Activated naive CD8-positive, alpha-beta T cell treated with anti-CD3 and anti-CD28 coated beads, Interleukin-2, amount 10 ng/mL, durations not matched to agents 7 days and 5 days (primary cell): ENCODE measurements at places on chromosomes 11 and 22. TPM values are rescaled to one million over a fixed set of nuclear protein-coding genes. Genes with fewer than 3 reads are reported as not detected.

Gene SPI1
- total RNA-seq: 2.9 TPM

Gene SORL1
- total RNA-seq: 179 TPM

Gene FADS1
- 54.7 TPM for total RNA-seq

Gene GAB4
- not detected for total RNA-seq

Gene FAM83F
- 0.20 TPM for total RNA-seq

Gene OSM
- total RNA-seq: 142 TPM

Gene OR52H1
- total RNA-seq: not detected

Gene MFRP
- total RNA-seq: not detected

Gene OR5B21
- 0.45 TPM for total RNA-seq

Gene TYR
- total RNA-seq: not detected

Gene ANO1
- not detected for total RNA-seq

Gene GPR83
- 0.17 TPM for total RNA-seq

Gene POU2AF2
- total RNA-seq: not detected

DNA sequence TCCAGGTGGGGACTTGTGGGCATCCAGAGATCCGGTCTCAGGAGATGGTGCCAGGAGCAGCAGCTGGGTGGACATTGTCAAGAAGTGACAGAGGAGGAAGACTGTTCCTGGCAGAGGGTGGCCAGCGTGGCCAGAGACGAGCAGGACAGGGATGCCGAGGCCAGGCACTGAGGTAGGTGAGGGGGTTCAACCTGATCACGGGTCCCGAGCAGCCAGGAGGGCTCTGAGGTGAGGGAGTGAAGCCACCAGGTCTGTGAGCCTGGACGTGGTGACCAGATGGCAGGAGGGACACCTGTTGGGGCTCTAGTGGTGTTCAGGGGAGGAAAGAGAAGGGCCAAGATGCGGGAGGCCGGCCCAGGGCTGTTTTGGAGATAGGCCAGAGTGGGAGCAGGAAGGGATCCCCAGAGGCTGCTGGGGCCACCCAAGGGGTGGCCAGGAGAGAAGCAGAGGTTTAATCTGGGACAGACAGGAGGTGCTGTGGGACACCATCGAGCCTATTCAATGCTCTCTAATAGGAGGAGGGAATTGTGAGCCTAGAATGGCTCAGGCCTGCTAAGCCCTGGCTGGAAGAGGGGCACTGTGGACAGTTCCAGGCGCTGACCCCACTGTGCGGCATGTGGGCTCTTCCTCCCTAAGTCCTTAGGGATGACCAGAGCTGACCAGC lies 6.3 kb downstream of the PPM1F start:
- DNase-seq: no peak

DNA sequence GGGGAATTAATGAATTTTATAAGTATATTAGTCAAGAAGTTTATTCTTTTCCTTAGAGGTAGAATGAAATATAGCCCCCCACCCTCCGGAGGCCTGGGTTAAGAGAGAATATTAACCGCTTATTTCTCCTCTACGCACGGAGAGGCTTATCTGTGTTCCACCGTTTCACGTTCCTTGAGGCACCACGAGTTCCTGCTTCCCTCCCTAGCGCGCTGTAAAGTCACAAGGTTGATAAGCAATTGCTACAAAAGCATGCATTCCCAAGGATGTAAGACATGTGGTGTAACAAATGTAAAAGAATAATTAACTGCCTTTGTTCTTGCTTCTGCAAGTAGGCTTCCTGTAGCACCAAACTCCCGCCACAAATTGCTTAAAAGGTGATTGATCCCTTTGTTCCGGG lies 1.5 kb upstream of the ANKRD42 start:
- no peak for DNase-seq

DNA sequence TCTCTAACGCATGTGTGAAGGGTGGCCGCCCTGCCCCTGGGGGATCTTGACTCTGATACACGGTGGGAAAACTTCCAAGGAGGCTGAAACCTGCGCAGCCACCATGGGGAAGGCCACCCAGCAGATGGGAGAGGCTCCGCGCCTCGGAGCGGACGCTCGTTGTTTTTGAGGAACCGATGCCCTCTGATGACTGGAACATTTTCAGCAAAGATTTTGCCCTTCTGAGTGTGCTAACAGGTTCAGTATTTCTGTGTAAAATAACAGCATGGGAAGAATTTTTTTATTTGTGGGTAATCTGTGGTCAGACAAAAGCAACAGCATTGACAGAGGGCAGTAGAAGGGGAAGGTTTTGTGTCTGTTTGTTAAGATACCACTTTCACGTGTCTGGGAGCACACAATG lies 16.7 kb downstream of the MB start:
- DNase-seq: no peak

GRCh38 chr11:119729581-119729927 lies 554 bp upstream of the NECTIN1 start:
- no peak for DNase-seq

- DNase-seq: no peak
These were observed 5.7 kb downstream of the SLC39A13 start for GRCh38 chr11:47413908-47414684.

- no peak for DNase-seq
These were observed 52.1 kb upstream of the RASD2 start for GRCh38 chr22:35488513-35488912.

- no peak for DNase-seq
These were observed 74.7 kb upstream of the SESN3 start for GRCh38 chr11:95305705-95306104.

DNA sequence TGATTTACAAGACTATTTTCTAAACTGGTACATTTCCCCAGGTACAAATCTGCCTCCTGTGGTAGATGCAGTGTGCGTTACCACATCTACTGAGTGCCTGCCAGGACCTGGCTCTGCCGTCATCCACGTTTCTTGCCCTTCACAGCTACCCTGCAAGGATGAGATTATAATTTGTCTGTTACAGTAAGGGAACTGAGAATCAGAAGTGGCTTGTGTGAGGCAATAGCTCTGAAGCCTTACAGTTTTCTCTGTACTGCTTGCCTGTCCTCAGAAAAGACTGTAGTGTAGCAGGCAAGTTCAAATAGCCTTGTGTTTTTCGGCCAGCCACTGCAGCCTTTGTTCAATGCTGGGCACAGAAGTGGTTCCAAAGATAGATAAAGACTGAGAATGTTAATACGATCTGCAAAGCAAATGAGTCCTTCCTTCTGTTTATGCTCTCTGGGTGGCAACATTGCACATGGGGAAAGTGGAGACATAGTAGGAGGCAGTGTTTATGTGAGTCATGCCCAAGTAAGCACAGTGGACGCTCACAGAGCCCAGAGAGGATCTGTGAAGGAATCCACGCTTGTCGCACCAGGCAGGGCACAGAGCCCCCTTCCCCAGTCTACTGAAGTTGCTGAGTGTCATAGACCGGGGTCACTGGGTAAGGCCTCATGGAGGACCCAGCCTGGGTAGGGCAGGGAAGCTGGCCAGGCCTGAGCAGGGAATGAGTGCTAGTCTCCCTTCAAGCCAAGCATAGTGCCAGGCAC lies 49.1 kb downstream of the MICAL2 start:
- no peak for DNase-seq

DNA sequence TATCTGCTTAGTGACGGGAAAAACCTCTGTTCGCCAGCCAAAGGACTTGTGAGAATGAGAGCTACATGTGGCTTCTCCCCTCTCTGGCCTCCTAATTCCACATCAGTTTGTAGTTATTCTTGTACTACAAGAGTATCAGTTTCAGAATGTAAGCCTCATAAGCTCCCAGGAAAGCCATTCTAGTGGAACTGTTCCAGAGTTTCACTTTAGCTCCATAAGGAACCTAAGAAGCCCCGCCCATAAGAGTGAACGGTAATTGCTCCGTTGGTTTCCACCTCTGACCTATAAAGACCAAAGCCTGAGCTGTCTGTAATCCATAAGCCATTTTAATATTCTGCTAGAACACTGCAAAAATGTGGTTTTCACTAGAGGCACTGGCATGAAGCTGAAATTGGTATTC lies 53.0 kb downstream of the SIK3 start:
- no peak for DNase-seq

- DNase-seq: no peak
These were observed 4.5 kb upstream of the TP53I11 start for GRCh38 chr11:44955015-44955738.

DNA sequence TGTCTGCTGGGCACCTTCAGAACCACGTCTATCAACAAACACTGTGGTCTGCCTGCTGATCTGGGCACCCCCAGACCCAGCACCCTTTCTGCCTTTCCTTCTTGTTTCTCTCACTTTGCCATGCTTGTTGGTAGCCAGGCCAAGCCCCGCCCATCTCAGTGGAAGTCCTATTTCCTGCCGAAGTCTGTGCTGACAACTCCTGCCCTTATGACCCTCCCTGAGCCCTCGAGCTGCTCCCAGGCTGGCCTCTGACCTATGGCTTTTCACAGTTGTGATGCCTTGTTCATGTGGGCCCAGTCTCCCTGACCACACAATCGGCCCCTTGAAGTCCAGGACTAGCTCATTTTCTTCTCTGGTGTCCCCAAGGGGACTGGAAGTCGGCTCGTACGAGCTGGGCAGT lies 132.1 kb downstream of the DSCAML1 start:
- DNase-seq: no peak

DNA sequence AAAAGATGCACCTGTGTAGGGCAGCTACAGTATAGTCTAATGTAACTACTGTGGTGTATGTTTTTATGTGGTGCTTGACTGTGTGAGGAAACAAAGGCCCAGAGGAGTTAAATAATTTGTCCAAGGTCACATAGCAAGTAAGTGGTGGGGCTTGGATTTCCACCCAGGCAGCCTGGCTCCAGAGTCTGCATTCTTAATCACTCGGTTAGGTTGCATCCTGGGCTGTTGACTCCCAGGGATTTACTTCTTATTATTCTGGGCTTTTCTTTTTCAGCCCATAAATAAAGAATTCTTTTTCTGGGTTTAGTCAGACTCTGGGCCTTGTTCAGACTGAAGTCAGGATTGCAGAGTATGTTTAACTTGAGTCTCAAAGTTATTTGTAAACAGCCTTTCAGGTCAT lies 82.1 kb downstream of the ARHGAP42 start:
- DNase-seq: no peak

- DNase-seq: peak; percentile 53
These were observed 10.6 kb upstream of the XBP1 start for GRCh38 chr22:28810821-28811491.

DNA sequence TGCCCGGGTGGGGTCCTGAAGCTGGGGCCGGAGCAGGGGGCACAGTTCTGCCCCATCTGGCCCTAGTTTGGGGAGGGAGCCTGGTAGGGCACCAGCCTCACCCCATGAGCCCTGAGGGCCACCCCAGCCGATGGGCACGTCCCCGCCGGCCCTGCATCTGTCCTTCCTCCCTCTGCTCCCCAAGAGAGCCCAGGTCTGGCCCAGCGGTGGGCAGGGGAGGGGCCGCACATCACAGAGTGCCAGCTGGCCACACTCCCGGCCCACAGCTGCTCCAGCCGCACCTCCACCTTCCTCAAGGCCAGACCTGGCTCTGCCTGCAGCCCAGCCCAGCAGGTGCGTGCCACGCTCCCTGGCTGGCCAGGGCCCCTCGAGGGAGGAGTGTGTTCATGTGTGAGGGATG lies 21.6 kb downstream of the BRSK2 start:
- DNase-seq: no peak

GRCh38 chr11:57216463-57216862 lies 20.6 kb downstream of the APLNR start:
- no peak for DNase-seq
